ENCODE measurements at places on chromosomes 6 and 20. TPM values are rescaled to one million over a fixed set of nuclear protein-coding genes. Genes with fewer than 3 reads are reported as not detected.

DNA sequence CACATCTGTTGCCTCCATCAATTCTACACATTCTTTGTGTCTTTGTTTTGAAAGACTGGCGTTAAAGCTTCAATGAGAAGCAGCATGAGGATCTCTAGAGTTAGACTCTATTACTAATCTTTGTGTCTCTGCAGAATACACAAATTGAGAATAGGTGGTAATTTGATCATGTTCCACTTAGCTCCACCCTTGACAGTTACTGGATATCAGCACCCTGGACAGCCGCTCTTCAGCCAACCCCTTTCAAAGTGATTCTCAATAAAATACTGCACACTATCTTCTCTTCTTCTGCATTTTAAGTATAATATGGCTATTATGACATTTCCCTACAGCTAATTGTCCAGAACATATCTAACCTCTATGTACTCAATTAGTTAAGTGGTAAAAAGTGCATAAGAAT is 54.3 kb upstream of the CNR1 start:
- DNase-seq: no peak

- no peak for DNase-seq
These were observed 230.8 kb upstream of the FLRT3 start for GRCh38 chr20:14568225-14568624.

- DNase-seq: no peak
These were observed 67.1 kb downstream of the ELOVL5 start for GRCh38 chr6:53281518-53282215.

DNA sequence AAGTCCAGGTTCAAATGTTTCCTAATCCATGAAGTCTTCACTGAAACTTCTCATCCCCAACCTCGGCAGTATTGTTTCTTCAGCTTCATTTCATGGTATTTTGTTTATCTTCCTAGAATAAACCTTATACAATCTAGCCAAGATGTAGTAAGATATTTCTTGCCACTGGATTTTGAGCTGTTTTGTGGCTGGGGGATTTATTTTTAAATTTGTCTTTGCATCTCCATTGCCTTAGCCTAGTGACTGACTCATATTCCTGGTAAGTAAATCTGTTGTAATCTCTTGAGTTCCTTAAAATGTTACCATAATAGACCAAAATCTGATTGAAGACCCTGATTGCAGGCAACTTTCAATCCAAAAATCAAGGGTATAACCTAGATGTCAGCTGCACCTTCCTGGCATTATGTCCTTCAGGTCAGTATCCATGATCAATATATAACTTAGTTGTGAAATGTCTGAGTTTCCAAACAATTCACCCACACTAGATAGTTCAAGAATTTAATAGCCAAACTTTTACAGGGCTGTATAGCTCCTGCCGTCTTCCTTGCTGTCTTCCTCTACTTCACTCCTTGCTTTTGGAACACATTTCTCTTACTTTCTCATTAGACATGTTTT is 4.7 kb upstream of the TRMT11 start:
- no peak for DNase-seq

DNA sequence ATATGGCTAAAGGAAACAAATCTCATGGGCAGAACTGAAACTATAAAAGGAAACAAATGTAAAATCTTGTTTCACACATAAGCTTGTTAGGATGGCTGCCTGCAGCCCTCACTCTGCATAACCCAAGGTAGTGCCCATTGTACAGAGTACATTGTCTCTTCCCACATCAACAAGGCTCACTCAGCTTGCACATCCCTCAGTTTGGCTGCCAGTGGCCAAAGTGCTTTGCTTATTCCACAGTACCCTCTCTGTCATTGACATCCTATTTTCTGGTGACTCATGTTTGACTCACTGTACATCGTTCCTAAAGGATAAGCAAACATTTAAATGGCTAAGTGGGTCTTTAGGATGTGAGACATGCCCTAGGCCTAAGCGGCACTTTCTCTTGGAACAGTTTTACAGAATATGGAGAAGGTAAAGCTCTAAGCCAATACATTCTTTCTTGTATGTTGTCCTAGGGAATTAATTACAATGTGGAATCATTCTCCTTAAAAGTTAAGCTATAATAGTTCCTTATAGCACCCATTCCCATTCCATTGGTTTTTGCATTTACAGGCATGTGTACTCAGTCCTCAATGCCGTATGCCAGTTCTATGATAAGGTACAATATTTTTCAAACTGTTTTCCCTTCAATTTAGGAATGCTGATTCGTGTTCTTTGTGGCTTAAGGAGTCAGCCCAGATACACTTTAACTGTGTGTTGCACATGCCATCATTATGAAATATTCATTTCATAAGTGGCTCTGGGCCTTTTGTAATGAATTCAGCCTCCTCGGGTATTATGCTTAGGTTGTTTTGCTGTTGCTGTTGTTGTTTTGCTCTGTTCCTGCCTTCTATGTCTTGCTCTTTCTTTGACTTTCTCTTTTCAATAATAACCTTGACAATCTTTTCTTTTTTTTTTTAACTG is 5.5 kb downstream of the ANKEF1 start:
- no peak for DNase-seq

- no peak for DNase-seq
These were observed 32.5 kb downstream of the SLC22A2 start for GRCh38 chr6:160226118-160226591.

DNA sequence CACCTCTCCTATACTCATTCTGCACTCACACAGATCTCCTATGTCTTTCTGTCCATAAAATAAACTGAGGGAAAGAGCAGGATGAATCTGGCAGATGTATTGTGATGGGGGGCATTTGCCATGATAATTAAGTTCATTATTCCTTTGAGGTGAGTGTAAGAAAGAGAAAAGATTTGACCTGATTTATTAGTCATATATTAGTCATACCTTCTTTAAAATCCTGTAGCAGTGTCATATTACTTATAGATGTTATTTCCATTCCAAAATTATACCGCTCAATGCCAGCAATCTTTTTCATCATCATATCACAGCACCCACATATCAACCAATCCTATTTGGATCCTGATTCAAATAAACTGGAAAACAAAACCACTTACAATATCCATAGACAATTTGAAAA is 733.3 kb upstream of the SLC35B3 start:
- no peak for DNase-seq

DNA sequence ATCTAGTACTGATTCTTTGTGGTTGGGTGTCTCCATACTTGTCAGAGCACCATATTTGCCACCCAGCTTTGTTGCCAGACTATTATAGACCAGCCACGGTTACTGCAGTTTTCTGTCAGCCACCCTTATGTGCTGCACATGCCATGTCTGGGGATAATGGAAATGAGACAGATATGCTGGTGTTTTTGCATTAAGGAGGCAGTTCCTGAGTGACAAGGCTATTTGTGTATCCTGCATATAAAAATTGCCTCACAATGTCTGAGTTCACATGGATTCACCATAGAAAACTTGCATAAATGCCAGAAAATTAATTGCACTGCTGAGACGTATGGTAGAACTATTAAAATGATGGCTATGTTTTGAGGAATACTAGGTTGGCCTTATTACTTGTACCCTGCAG is 51.8 kb downstream of the NKAIN2 start:
- no peak for DNase-seq

DNA sequence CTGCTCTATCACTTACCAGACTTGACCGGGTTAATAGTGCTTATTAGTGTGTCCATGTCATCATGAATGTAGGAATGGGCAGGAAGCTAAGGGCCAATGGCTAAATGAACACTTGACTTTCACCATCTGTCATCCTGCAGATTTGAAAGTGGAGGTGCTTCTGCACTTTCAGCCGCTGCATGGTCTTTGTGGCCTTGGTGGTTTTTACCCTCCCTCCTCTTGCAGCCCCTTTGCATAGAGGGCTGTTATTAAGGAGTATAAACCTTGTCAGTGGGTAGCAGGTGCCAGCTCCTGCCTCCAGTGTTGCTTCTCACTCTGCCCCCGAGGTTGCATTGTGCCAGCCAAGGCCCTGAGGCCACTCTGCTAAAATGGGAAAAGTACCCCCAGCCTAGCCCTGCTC is 122.2 kb upstream of the TNFAIP3 start:
- DNase-seq: no peak

GRCh38 chr6:7200598-7201443 is 93.1 kb downstream of the RREB1 start:
- DNase-seq: peak; percentile 82

The SYCP2 gene
- 1.0 TPM for polyA plus RNA-seq

The TOMM34 gene
- 24.7 TPM for polyA plus RNA-seq

The PM20D2 gene
- polyA plus RNA-seq: 5.8 TPM

The LY6G6D gene
- not detected for polyA plus RNA-seq

The ECT2L gene
- 4.0 TPM for polyA plus RNA-seq

The PRICKLE4 gene
- polyA plus RNA-seq: 4.1 TPM

The BPIFB1 gene
- polyA plus RNA-seq: 251 TPM

The TBC1D32 gene
- 1.7 TPM for polyA plus RNA-seq
